ENCODE measurements at places on chromosomes 12 and 14.
A peak's percentile ranks its signal among the peaks of the same experiment; 100 is the strongest.

DNA sequence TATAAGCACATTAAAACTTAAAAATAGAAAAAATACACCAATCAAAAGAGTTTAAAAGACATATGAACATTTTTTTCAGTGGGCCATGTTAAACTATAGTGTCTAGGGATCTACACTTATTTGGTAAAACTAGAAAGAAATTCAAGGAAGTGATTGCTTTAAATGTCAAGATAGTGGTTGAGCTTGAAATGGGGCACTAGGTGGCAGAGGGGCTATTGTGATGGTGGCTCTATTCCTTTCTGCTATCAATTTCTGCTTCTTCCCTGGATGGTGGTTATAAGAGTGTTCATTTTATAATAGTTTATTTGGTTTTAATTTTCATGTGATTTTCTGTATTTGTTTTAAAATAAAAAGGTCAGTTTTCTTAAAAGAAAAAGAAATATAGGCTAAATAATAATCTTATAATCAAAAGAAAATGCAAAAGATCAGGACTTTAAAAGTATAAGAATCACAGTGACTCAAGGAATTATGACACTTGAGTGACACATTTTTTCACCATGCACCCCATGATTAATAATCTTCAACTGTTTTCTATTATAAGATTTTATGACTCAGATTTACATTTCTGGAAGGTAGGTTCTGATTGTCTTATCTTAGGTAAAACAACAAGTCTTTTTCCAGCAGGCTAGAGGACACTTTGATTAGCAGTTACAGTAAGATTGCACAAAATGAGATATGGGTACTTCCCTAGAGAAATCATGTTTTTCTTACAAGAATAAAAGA, 137.5 kb downstream of the FSCB start:
- no peak for DNase-seq

- no peak for DNase-seq
Measured at GRCh38 chr14:93790966-93791365, 2.7 kb upstream of the PRIMA1 start.

DNA sequence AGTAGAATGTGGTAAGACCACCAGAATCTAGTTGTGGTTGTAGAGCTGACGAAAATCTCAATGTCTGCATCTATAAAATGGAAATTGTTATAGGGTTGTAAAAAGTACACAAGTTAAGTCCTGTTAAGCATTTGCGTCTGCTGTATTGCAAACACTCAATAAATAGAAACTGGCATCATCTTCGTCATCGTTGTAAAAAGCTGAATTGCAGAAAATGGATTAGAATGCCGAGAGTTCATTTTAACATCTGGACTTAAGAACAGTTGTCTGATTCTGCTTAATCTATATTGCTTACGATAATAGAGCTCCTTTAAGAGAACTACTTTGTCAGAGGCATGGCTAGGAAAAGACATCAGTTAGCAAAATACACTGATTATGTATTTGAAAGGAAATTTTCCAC, 33.2 kb downstream of the KCNMB4 start:
- no peak for DNase-seq

- DNase-seq, result peak; percentile 76
Measured at GRCh38 chr14:67943947-67944346, 124.4 kb downstream of the RAD51B start.

DNA sequence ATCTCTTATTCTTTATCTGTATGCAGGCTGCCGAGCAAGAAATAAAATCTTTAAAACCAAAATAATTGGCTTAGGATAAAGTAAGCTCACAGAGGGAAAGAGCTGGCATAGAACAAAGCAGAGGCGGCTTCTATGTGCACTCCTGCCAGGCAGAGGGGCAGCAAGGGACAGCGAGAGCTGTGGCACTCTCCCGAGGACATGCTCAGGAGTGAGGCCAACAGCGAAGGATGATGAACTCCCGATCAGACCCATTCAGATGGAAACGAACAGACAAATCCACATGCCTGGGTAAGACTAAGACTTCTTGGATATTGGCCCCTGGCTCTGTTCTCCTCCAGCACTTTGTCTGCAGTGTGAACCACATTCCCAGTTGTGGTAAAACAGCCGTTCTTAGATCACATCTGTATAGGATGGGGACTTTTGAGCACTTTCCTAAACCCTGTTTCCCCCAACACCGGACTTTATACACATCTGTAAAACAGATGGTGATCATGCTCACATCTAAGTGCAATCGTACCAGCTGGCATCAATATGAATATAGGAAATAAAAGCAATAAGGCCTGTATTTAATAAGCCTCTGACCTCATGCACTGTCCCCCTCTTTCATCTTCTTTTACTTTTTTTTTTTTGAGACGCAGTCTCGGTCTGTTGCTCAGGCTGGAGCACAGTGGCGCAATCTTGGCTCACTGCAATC, 134.1 kb downstream of the PPM1H start:
- DNase-seq, result no peak
